CD4-positive, alpha-beta T cell treated with Interleukin-15 for 1 hour (primary cell): ENCODE measurements at places on chromosomes 13 and 19.

- no peak for DNase-seq
These were observed 1.9 kb downstream of the RRAS start for GRCh38 chr19:49637821-49638738.

DNA sequence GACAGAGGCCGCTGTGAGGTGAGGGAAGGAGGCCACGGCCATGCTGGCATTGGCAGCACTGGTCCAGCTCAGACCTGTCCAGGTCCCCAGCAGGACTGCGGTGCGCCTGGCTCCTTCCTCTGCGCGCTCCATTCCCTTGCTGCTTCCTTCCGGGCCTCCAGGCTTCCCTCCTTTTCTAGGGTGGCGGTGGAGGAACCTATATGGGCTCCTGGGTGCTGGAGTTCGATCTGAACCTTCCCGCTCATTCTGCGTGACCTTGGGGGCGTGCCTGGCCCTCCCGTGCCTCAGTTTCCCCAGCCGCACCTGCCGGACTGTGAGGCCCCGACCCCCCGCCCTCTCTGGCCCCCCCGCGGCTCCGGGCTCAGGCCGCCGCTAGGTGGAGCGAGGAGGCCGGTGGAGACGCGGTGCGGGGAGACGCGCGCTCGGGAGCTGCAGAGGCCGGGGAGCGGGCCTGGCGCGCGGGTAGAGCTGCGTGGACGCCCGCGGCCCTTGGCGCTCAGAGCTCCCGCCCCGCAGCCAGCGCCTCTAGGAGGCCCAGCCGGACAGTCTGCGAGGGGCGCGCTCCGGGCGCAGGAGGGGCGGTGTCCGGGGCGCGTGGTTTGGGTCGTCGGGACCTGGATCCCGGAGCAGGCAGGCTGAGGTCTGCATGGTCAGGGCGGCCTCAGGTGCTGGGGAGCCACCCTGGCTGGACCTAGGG lies 29.9 kb downstream of the EFNA2 start:
- DNase-seq, result no peak

GRCh38 chr19:7941895-7942596 lies 1.4 kb downstream of the TIMM44 start:
- DNase-seq, result no peak

- DNase-seq, result no peak
These were observed 10.4 kb downstream of the TSPAN16 start for GRCh38 chr19:11306337-11306736.

DNA sequence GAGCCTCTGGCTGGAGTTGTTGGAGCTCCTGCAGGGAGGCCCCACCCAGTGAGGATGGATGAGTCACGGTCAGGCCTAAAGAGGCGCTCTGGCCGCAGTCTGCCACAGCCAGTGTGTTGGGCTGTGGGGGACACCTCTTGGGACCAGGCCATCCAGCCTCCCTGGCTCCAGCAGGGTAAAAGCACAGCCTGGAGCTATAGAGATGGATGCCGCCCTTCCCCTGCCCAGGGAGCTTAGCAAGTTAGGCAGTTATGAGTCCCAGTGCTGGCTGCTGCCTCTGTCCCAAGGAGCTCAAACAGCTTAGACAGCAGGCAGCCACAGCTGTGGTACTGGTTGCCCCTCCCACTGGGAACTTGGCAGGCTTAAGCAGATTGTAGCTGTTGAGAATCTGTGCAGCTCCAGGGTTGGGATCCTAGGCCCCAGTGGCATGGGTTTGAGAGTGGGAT lies 100.9 kb downstream of the NDFIP2 start:
- DNase-seq, result no peak
